ENCODE measurements at places on chromosomes 2 and 18.

DNA sequence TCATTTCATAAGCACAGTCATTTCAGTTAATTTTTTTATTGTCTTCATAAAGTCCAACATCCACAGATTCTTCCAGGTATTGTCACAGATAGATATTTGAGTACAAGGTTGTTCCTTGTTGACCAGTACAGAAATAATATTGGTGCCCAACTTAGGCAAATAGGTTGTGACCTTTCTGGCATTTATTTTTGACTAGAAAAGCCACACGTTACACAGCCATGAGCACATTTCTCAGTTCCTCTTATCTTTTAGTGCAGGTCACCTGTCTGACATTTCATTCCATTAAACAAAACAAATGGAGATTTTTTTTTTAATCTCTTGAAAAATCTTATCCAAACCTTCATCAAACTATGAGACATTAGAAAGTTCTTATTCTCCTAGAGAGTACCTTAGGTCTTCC, 428.8 kb downstream of the ZNF521 start:
- no peak for DNase-seq

DNA sequence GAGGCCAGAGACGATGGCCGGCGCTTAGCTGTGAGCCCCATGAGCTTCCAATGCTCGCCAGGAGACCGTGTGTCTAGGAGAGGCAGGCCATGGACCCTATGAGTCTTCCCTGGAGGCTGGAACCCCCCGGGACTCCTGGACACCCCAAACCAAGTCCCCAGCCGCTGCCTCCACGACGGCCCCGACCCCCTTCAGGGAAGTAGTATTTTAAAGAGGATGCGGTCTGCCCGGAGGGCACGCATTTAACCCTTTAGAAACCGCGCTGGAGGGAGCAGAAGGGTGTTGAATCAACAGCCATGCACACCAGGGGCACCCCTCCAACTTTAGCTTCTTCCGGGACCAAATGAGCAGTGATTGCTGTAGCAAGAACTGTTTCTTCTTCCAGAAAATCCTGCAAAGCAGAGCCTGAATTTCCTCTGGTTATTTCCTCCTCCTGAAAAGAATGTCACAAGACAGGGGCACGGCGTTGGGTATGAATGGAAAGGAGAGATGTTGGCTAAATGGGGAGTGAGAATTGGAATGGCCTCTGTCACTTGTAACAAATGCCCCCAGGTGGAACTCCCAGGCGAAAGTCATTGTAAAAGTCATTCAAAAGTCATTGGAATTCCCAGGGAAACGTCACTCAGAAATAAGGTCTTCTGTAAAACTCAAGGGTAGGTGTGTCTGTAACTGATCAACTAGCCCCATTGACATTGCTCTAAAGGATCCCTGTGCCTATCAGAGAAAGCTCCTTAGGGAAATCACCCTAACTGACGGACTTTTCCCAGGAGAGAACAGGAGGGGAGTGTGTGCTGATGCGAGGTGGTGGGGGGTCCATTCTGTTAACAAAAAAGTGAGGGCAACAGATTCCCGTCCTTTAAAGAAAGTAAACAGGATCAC, 5.8 kb upstream of the GBX2 start:
- no peak for DNase-seq

DNA sequence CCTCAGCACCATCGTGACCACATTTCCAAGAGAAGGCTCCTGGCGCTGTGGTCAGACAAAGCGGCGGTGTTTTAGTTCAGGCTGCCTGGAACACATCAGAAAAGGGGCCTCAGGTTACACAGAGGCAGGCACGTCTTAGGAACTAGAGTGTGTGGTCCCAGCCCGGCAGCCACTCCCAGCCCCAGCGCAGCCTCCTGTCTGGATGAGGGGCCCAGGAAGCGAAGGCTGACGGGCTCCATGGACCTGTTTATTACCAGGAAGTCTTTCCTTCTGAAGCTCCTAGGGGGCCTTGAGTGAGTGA, 10.0 kb upstream of the GPR55 start:
- DNase-seq: no peak

DNA sequence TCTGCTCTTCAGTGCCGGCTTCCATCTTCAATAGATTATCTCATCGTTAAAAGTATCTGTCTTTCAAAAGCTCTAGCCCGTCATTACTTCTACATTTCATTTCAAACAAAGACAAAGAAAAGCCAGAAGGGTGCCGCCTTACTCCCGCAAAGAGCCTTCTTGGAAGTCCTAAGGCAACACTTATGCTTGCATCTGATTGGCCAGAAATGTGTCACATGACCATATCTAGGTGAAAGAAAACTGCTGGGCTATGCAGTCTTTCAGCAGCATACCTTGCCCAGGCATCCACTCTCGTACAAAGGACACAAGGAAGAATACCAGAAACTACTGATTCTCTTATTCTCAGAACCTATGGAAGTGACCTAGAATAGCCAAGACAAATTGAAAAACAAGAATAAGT, 217.1 kb upstream of the SLC35G4 start:
- DNase-seq: no peak

DNA sequence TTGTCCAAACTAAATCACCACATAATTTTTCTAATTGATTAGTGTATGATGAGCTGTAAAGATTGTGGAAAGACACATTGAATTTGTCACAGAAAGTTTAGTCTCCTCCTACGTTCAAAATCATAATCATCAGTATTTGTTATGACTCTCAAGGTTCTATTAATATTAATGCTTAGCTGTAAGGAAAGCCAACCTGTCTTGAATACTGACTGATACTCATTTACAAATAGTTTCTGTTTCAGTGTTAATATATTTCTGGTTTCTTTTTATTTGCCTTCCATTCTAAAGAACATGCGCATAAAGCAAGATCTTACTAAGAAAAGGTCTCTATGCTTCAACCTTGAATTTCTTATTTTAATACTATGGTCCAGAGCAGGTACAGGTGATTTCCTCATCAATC, 55.1 kb downstream of the CPS1 start:
- DNase-seq: no peak

- no peak for DNase-seq
These were observed 249.7 kb downstream of the RPRM start for GRCh38 chr2:153228904-153229303.

- DNase-seq: no peak
These were observed 5.9 kb upstream of the IMPACT start for GRCh38 chr18:24420551-24420950.

- DNase-seq: peak; percentile 47
These were observed 71.9 kb upstream of the NFU1 start for GRCh38 chr2:69509011-69509749.

- no peak for DNase-seq
These were observed 12.5 kb upstream of the TNFAIP6 start for GRCh38 chr2:151344906-151345305.

GRCh38 chr2:144374163-144374661, 145.7 kb downstream of the ZEB2 start:
- no peak for DNase-seq

DNA sequence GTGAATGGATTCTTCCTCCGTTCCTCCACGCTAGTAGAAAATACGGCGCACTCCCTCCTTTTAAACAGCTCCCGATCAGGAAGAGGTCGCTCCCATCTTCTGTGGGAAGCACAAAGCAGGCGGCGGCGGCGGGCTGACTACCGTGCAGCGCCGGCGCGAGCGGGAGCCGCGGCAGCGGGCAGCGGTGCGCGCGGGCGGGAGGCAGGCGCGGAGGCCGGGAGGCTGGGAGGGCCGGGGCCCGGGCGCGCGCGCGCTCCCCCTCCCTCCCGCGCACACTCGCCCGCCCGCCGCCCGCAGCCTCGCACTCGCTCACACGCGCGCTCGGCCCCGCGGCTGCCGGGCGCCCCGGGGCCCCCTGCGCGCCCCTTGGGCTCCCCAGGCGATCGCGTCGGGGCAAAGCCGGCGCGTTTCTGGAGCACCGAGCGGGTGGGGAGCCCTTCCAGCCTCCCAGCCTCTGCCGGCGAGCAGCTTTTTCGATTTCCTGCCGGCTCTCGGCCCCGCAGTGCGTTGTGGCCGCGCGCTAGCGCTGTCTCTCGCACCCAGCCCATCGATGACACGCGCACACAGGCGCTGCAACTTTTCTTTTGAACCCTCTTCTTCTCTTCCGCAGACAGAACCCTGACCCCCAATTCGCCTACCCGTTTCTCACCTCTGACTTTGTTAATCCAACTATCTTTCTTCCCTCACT, at the start of gene SLC8A1:
TSS of gene SLC8A1 (minus strand) at position 173 of the 688 bp plus-strand sequence.
- peak; percentile 39 for DNase-seq

GRCh38 chr18:56096861-56097260, 508.9 kb upstream of the TCF4 start:
- peak; percentile 54 for DNase-seq

DNA sequence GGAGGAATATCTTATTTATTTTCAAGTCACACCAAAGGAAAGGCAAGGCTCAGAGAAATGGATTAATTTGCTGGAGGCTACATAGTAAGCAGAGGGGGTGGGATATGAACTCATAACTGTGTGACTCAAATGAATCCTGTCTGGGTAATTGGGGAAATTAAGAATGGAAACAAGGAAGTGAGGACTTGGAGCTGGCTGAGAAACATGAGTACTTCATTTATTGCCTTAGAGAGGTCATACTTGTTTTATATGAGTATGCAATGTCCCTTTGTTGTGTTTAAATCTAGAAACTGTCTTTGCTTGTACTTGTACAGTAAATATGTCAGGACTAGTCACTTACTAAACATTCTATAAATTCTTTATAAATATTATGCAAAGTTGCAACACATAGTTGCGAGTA, 2166.7 kb upstream of the PIK3C3 start:
- DNase-seq: no peak

DNA sequence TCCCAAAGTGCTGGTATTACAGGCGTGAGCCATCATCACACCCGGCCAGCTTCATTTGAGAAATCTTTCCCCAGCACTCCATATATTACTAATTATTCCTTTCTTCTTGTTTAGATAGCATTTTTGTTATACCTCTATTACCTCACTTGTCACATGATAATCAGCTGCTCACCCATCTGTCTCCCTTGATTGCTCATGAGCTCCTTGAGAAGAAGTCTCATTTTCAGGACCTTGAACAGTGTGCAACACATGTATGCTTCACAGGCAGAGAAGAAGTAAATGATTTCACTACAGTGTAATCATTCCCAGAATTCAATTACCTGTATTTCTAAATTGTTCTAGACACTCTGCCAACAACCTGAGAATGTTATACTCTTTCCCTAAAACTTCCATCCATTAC, 6.2 kb downstream of the PAIP2B start:
- DNase-seq: no peak

Data from NCI-H2081 (cell line).